CD14-positive monocyte (primary cell): ENCODE measurements at places on chromosomes 3 and 15. TPM values are rescaled to one million over a fixed set of nuclear protein-coding genes. Genes with fewer than 3 reads are reported as not detected.

GASK1A gene
- polyA plus RNA-seq: not detected

SLC28A2 gene
- polyA plus RNA-seq: not detected

RAD54L2 gene
- 3.6 TPM for polyA plus RNA-seq

TRPM1 gene
- polyA plus RNA-seq: 0.03 TPM in 2 replicates

PLA2G4D gene
- polyA plus RNA-seq: not detected

GATM gene
- 1.5 TPM for polyA plus RNA-seq

AGBL1 gene
- not detected for polyA plus RNA-seq

LYZL4 gene
- polyA plus RNA-seq: not detected

UCN2 gene
- polyA plus RNA-seq: not detected

CCDC39 gene
- polyA plus RNA-seq: not detected in 2 replicates

CHRM5 gene
- polyA plus RNA-seq: not detected

WDR93 gene
- not detected for polyA plus RNA-seq

NEK10 gene
- not detected for polyA plus RNA-seq

SPTSSB gene
- not detected for polyA plus RNA-seq

NRROS gene
- 5.9 TPM for polyA plus RNA-seq

GOLIM4 gene
- polyA plus RNA-seq: 3.5 TPM

B3GNT5 gene
- polyA plus RNA-seq: 17.7 TPM

METTL6 gene
- polyA plus RNA-seq: 9.1 TPM

PATL2 gene
- polyA plus RNA-seq: 1.8 TPM

CLEC3B gene
- polyA plus RNA-seq: 3.9 and 7.2 TPM in 2 replicates

ARL13B gene
- 3.8 TPM for polyA plus RNA-seq

PP2D1 gene
- 0.41 TPM for polyA plus RNA-seq

BFSP2 gene
- polyA plus RNA-seq: not detected in 2 replicates

HTR3E gene
- not detected for polyA plus RNA-seq
